Non-pigmented ciliary epithelial cell (primary cell): ENCODE measurements at places on chromosomes 2 and 18.
A peak's percentile ranks its signal among the peaks of the same experiment; 100 is the strongest.

GRCh38 chr18:12885500-12885899 is 1.5 kb upstream of the PTPN2 start:
- no peak for DNase-seq

DNA sequence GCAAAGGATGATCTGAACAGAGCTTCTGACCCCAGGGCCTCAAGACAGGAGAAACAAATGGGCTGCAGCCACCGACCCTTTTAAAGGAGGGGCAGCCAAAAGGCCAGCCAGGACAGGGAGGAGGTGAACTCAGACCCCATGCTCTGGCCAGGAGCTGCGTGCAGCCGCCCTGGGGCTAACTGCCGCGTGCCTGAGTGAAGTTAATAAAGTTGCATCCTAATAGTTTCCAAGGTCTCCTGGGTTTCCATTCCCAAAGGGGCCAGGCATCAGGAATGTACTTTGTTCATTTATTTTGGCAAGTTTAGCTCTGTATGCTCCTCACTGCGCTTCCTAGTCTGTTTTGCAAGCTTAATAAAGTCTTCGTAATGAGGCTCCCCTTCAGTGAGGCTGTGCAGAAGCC is 60.7 kb downstream of the EN1 start:
- DNase-seq = no peak

GRCh38 chr2:21890716-21891115 is 766.9 kb downstream of the TDRD15 start:
- DNase-seq = no peak

DNA sequence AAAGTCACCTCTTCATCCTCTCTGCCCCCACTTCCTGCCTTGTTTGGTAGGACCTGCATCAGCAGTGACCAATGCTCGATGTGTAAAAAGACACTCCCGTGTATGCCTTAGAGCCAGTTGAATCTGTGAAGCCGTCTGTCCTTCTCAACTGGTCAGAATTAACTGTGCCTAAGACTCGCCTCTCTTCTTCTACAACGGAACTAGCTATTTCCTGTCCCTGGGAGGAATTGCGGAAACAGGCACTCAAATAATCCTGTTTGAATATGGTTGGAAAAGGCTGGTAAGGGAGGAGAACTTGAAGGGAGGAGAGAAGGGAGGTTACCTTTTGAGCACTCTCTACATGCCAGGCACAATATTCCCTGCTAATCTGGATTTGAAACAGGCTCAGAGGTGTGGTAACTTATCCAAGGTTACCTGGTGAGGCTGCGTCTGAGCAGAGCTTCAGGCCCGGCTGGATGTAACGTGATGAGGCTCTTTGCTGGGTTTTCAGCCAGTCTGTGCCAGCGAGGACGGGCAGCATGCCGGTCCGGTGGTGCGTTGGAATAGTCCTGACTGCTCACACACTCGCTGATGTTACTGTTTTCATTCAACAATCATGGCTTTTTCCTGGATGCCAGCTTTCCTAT is 127.0 kb downstream of the FAM168B start:
- DNase-seq = no peak

- no peak for DNase-seq
Observed at GRCh38 chr2:75558786-75559679, 1.7 kb downstream of the EVA1A start.

DNA sequence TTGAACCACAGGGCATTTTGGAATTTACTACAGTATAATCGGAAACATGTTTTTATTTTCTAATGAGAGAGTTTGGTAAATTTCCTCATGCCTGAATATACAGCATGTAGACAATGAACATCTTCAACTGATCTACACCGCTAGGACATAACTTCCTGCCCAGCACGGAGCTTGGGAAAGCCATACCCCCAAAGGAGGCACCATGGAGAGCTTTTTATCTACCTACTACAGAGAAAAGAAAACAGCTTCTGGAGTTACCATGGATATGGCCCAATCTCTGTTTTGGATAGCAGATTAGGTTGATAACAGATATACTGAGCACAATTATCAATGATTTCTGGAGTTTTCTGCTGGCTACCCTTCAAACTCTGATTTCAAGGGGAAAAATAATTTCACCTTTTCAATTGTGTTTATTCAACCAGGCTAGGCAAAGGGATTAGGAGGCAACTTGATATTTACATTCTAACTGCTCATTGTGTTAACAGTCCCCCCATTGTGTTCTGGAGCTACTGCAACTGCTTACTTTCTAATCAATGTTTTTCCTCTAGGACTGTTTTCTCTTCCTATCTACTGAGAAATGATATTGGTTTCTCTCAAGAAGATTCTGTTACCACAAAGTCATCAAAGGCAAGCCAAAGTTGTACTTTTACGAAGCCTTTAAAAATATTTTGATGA is 123.0 kb upstream of the ARHGAP28 start:
- no peak for DNase-seq

GRCh38 chr2:108604196-108604595 is 69.9 kb downstream of the LIMS1 start:
- no peak for DNase-seq

DNA sequence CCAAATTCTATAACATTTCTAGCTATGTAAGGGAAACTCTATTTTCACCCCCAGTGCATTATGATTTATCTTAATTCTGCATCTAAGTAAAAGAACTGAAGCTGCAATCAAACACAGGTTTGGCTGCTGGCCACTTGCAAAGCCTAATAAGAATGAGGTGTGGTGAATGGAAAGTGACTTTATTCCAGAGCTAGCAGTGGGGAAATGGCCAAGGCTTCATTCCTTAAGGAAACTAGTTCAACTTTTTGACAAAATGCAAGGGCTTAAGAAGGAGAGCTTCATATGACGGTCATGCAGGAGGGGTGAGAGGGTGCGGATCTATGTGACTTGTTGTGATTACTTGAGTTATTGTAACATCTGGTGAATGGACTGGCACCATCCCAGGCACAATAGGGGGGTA is 1802.0 kb downstream of the SUCLG1 start:
- DNase-seq = no peak

- DNase-seq = no peak
Observed at GRCh38 chr2:240127911-240128607, 8.0 kb downstream of the COPS9 start.

DNA sequence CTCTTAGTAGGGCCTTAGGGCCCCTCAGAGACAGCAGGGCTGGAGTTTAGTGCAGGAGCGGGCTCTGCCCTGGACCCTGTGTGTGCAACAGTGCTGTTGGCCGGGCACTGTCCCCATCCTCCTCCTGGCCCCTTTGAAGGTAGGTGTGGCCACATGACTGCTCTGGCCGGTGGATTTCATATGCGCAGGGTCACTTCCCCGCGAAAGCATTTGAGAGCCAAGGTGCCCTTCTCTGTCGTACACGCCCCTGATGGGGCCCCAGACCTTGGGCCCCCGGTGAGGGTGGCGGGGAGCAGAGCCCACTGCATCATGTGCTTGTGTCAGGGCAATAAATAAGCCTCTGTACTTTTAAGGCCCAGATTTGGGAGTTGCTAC is 15.5 kb downstream of the TMEM177 start:
- DNase-seq = no peak

- DNase-seq = peak; percentile 55
Observed at GRCh38 chr2:127106991-127107621, at the start of gene BIN1. BIN1 (minus strand) TSS chr2:127107154; CDS start chr2:127106943, 211 bp downstream.

DNA sequence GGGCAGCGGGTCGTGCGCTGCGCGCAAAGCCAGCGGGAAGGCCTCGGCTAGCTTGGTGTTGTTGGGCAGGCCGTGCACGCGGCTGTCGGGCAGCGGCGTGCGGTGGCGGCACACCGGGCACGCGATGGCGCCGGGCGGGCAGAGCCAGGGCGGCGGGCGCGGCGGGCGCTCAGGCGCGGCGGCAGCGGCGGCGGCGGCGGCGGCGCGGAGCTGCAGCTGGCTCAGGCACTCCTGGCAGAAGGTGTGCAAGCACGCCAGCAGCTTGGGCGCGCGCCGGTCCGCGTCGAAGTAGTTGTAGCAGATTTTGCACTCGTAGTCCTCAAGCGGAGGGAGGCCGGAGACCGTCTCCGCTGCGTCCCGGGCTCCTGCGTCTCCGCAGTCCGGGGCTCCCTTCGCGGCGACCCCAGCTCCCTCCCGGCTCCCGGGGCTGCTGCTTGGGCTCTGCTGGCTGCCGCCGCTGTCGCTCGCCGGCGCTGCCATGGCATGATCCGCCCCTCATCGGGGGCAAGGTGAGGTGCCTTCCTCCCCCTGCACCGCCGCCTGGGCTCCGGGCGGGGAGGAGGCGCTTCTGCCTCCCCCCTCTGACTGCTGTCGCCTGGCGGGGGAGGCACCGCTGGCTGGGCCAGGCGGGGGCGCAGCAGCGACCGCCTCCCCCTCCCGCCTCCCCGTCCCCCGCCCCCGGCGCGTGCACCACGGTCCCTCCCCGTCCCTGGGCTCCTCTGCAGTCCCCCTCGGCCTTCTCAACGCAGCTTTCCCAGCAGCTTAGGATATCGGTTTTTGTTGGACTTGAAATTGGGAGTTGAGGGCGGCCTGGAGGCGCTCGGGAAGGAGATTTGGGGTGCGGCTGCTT is 21.0 kb upstream of the PAX3 start:
- DNase-seq = no peak

DNA sequence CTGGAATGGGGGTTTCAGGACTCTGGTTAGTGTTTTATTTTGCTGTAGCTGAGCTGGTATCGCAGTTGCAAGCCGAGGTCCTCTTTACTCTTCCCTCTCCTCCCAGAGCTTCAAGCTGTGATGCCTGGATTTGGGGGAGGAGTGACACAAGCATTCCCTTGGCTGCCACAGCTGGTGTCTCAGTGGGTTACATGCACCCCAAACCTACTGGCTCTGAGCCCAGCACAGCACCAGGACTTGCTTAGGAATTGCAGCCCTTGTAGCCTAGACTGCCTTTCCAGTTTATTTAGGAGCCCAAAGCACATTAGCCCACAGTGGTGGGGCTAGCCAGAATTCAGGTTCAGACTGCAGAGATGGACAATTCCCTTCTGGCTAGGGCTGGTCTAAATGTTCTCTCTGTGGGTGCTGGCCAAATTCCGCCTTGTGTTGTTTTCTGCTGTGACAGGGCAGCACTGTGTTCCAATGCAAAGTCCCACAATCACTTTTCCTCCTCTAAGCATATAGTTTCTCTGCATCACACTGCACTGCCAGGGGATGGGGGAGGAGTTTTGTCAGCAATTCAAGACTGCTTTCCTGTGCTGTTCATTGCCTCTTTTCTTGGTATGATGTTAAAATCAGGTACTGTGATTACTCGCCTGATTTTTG is 122.8 kb downstream of the SLC4A10 start:
- DNase-seq = no peak

- DNase-seq = no peak
Observed at GRCh38 chr2:65345631-65346030, 86.8 kb downstream of the SPRED2 start.

DNA sequence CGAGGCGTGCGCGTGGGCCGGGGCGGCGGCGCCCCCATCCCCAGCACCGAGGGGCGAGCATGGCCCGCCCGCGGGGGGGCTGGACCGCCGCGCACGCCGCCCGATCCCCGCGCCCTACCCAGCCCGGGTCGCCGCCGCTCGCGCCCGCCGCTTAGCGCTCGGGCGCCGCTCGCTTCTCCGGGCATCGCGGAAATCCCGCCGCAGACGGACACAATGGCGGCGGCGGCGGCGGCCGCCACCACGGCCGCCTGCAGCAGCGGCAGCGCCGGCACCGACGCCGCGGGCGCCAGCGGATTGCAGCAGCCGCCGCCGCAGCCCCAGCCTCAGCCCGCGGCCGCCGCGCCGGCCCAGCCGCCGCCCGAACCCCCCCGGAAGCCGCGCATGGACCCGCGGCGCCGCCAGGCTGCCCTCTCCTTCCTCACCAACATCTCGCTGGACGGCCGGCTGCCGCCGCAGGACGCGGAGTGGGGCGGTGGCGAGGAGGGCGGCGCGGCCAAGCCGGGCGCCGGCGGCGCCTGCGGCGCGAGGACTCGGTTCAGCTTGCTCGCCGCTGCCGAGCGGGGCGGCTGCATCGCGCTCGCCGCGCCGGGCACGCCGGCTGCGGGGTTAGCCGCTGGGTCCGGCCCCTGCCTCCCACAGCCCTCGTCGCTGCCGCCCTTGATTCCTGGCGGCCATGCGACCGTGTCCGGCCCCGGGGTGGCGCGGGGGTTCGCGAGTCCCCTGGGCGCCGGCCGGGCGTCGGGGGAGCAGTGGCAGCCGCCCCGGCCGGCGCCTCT is 453 bp downstream of the CABLES1 start:
- DNase-seq = no peak

DNA sequence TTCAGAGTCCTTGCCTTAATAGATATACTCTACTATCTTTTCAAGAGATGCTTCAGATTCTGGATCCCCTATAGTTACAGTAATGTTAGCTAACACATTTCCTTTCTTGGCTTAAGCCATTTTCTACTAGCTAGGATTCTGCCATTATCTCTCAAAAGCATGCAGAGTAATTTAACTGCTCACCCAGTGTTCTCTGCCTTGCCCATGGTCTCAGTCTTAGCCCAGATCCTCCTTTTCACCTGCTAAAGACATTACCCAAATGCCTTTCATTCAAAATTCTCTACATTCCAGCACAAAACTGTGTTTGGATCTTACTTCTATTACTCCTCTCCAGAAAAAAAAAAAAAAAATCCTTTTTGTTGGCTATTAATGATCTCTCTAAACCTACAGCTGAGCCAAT is 474.2 kb upstream of the LRRTM1 start:
- DNase-seq = no peak

GRCh38 chr2:70959851-70960832 is 18.3 kb upstream of the ANKRD53 start:
- no peak for DNase-seq

DNA sequence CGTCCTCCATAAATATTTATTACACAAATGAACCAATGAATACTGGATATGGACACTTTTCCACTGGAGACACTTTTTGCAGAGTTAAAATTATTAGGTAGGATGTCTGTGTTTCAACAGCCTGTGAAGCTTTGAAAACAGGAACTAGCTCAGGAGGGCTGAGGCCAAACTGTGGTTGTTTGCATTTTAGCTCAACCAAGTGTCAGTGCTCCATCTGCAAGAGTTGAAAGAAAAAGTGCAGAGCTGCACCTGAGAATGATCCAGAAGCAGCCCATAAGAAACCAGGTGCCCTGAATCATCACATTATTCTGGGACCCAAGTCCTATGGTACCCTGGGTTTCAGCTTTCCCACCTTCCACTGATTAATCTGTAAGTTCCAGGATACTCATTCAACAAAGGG is 180.4 kb downstream of the TRIB2 start:
- DNase-seq = no peak

GRCh38 chr2:18238209-18238608 is 322.2 kb downstream of the RDH14 start:
- no peak for DNase-seq

- DNase-seq = no peak
Observed at GRCh38 chr18:32612651-32613050, 142.0 kb upstream of the GAREM1 start.

GRCh38 chr18:59015531-59016152 is 124.0 kb upstream of the SEC11C start:
- no peak for DNase-seq
